Left cardiac atrium (tissue), 4 donors: ENCODE measurements at places on chromosomes 16 and 17. TPM values are rescaled to one million over a fixed set of nuclear protein-coding genes. Genes with fewer than 3 reads are reported as not detected.

CHST6 gene
- 4.4 TPM for total RNA-seq

C1QTNF8 gene
- total RNA-seq: not detected

NFATC2IP gene
- total RNA-seq: 15.0 TPM

FBXO39 gene
- total RNA-seq: 0.12 TPM

ITGAX gene
- total RNA-seq: 3.5 TPM

EIF1 gene
- 1,102 TPM for total RNA-seq

HIC1 gene
- total RNA-seq: 20.6 TPM

SEPTIN1 gene
- 3.4 TPM for total RNA-seq

PYY gene
- not detected for total RNA-seq

PKD1 gene
- 82.2 TPM for total RNA-seq

ERN2 gene
- total RNA-seq: 0.34 TPM

CCDC40 gene
- total RNA-seq: 9.8 TPM

SMIM22 gene
- total RNA-seq: not detected

YBX2 gene
- total RNA-seq: 1.2 TPM

ADORA2B gene
- total RNA-seq: 0.50 TPM

SLC16A13 gene
- total RNA-seq: 1.8 TPM

MYH2 gene
- total RNA-seq: not detected

GNG13 gene
- total RNA-seq: not detected

ITGAL gene
- total RNA-seq: 3.3 TPM

CACNG4 gene
- total RNA-seq: not detected

NATD1 gene
- 8.6 TPM for total RNA-seq

ASIC2 gene
- total RNA-seq: 0.08 TPM

MT1M gene
- 15.2 TPM for total RNA-seq

KRTAP16-1 gene
- not detected for total RNA-seq

B9D1 gene
- total RNA-seq: 8.4 TPM

TMEM92 gene
- 0.10 TPM for total RNA-seq

FGF11 gene
- 20.5 TPM for total RNA-seq

KAT2A gene
- 23.4 TPM for total RNA-seq

TEDC2 gene
- 0.47 TPM for total RNA-seq

GRB2 gene
- total RNA-seq: 110 TPM

TAX1BP3 gene
- total RNA-seq: 116 TPM
